ENCODE measurements at places on chromosomes 1 and 21.

DNA sequence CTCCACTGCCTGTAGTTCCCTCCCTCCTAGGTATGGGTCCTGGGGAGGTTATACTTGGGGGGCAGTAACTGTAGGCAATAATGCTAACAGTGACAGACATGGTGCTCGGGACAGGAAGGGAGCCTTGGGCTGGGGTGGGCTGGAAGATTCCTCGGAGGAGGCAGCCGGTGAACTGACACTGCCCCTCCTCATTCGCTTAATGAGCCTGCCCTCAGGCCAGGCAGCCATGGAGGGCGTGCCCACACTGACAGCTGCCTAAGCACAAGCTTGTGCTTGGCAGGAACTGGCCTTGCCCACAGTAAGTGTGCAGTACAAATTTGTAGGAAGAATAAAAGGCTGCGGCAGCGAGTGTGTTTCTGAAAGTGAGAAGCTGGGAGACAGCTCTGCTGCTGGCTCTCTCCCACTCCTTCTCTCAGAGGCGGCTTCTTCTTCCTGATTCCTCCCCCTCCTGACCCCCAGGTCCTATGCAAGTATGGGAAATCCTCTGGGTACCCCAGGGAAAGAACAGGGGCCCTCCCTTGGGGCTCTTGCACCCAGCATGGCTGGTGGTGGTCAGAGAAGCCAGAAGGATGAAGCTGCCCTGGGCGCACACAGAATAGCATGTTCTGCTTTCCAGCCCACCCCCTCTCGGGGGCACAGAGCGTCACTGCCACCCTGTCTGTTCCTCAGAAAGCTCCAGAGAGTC is 23.6 kb downstream of the OPTC start:
- no peak for DNase-seq

DNA sequence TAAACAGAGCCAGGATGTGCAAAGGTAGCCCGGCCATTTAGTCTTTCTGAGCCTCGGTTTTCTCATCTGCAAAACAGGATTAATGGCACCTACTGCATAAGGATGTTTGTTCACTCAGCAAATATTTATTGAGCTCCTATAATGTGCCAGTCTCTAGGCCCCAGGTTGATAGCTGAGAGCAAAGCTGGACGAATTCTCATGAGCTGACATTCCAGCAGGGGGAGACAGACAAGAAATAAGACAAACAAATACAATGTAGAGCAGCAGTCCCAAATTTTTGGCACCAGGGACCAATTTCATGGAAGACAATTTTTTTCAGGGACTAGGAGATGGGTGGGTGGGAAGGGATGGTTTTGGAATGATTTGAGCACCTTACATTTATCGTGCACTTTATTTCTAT is 74.3 kb upstream of the PAX7 start:
- DNase-seq = peak; percentile 11

DNA sequence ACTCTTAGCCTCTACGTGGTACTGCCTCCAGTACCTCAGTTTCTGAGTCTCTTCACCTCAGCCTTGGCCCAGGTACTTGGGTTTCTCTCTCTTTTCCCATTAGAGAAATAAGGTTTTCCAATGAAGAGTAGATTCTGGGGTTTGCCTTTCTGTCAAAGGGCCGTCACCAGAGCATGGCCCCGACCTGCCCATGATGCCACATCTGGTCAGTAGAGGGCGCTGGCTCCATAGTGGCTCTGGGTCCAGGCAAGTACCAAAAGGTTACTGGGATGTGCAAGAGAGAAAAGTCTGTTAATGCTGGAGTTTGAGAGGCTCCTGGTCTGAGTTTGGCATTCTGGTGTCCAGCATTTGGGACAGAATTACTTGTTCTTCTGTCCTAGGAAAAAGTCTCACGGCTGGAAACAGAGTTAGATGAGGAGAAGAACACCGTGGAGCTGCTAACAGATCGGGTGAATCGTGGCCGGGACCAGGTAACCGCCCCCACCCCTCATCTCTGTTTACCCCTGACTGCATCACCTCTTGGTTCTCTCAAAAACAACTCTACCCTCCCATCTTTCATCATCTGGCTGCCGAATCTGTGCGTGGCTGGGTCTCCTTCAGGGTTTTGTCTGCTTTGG is 5.3 kb upstream of the TUFT1 start:
- DNase-seq = no peak

DNA sequence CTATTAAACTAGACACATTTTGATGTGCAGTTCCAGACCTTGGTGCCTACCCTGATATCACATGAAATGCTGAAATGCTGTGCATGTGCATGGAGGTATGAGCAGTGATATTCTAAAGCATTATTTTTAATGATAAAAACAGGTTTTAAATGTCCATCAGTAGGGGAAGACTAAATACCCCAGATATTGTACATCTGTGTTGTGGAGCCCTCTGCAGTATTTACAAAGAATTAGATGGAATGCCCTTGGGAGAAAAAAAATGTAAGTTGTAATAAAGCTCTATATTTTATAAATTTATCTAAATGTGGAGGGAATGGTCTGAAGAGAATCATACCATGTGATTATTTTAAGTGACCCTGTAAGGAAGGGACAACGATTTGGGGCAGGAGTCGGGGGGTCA is 39.1 kb upstream of the IGSF5 start:
- no peak for DNase-seq

GRCh38 chr1:8889925-8890785 is 11.7 kb upstream of the ENO1 start:
- peak; percentile 80 for DNase-seq
